ENCODE measurements at places on chromosomes 7 and 10. TPM values are rescaled to one million over a fixed set of nuclear protein-coding genes. Genes with fewer than 3 reads are reported as not detected.

TMEM229A gene
- total RNA-seq, result 1.6 TPM

FRAT1 gene
- total RNA-seq, result 1.6 TPM

GRCh38 chr7:124989911-124990310 is 60.3 kb upstream of the POT1 start:
- no peak for DNase-seq

GRCh38 chr7:1197997-1198625 is 34.6 kb upstream of the UNCX start:
- no peak for DNase-seq

- DNase-seq, result no peak
Observed at GRCh38 chr7:36281945-36282717, 107.5 kb upstream of the ANLN start.

CRPPA gene
- total RNA-seq, result 10.1 TPM

GPR26 gene
- not detected for total RNA-seq

GRCh38 chr7:23930312-23930711 is 220.3 kb downstream of the STK31 start:
- DNase-seq, result no peak

DNA sequence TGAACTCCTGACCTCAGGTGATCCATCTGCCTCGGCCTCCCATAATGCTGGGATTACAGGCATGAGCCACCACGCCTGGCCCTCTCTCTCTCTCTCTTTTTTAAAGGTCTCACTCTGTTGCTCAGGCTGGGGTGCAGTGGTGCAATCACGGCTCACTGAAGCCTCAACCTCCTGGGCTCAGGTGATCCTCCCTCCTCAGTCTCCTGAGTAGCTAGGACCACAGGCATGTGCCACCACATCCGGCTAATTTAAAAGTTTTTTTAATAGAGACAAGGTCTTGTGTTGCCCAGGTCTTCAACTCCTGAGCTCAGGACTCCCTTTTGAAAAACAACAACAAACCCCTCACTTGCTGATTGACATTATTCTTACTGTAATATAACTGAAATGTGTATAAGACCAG is 11.6 kb downstream of the PALD1 start:
- no peak for DNase-seq

AKR1C1 gene
- 51.5 TPM for total RNA-seq

CCL26 gene
- 25.2 TPM for total RNA-seq

- no peak for DNase-seq
Observed at GRCh38 chr7:3887096-3887690, 586.1 kb downstream of the SDK1 start.

TMEM139 gene
- 3.6 TPM for total RNA-seq

POT1 gene
- total RNA-seq, result 14.3 TPM

DNA sequence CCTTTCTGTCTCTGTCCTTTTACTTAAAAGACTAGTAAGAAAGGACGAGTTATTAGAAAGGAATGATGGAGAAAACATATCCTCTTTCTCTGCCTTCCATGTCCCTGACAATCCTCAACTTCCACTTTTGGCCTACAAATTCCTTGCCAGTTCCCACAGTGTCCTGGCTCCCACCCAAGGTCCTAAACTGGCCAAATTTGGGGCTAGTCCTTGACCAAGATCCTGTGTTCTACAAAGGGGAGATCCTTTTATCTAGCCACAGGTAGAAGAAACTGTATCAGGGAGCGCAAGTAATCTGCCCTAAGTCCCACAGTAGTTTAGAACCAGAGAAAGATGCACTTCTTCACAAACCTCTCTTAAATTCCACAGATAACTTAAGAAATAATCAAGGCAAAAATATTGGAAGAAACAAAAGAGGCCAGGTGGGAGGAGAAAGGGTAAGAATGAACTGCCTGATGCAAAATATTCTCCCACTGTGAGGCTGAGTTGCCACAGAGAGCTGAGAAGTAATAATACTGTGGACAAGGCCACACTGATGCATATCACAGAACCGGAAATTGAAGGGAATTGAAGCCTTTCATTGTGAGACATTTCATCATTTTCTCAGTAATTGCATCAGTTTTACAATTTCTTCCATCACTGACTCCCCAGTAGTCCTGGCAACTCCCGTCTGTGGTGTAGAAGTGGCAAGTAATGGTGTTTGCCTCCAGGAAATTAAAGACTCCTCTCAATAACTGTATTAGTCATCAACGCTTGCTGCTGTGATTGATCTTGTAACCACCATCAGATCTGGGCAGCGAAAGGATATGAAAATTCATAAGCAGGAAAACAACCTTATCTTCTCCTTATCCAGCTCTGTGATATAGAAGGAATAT is 47.2 kb downstream of the DNAJC12 start:
- DNase-seq, result no peak

DNA sequence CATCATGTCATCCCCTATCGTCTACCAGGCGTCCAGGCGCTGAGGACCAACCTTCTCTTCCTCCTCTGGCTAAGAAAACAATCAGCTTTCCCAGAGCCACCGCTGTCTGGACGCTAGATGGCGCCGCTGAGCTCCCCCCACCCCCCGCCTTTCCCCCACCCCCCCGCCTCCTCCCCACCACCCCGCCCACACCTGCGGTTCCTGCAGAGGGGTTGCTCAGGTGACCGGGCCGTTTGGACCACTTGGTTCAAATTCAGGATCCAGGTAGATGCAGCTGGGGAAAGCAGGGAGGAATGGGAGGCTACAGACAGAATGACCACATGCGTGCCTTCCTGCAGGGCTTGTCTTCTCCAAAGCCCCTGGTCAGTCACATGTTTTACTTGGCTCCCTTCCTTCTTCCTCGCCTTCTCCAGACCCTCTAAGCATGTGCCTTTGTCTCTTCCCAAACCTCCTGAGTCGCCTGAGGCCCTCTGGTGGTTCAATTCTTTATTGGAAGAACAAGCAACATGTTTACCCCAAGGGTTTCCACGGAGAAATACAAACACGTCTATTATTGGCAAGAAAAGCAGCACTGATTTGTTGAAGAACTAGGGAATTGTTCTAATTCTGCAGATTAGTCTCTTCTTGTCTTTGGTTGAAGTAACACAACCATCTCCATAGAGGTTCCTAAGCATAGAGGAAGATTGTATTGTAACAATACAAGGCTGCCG is 24.7 kb downstream of the AOC1 start:
- peak; percentile 59 for DNase-seq

GRCh38 chr7:4740796-4741195 is 34.6 kb upstream of the AP5Z1 start:
- peak; percentile 47 for DNase-seq

UCN3 gene
- not detected for total RNA-seq

DNA sequence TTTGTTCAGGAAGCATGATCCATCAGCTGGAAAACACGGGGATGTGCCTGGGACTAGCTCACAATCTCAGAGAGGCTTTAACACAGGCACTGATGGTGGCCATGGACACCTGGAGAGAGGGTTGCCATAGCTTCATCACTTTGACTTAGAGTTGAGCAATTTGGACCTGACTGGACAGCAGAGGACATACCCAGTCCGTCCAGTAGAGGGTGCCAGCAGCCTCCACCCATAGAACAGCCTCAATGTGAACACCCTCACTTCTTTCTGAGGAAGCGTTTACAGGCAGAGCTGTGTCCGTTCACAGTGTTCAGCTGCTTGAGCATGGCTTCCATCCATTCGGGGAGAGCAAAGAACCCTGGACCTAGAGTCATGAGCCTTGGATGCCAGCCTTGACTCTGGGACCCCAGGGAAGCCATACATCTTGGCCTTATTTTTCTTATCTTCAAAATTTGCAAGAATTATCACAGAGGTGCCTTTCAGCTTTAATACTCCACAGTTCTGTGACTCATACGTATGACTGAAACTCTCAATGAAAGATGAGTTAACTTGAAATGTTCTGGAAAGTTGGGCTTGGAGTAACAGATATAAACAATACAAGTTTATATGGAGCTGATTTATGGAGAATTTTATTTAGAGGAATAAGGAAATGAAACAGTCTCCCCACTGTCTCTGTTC is 302.9 kb upstream of the PODXL start:
- peak; percentile 59 for DNase-seq

DNA sequence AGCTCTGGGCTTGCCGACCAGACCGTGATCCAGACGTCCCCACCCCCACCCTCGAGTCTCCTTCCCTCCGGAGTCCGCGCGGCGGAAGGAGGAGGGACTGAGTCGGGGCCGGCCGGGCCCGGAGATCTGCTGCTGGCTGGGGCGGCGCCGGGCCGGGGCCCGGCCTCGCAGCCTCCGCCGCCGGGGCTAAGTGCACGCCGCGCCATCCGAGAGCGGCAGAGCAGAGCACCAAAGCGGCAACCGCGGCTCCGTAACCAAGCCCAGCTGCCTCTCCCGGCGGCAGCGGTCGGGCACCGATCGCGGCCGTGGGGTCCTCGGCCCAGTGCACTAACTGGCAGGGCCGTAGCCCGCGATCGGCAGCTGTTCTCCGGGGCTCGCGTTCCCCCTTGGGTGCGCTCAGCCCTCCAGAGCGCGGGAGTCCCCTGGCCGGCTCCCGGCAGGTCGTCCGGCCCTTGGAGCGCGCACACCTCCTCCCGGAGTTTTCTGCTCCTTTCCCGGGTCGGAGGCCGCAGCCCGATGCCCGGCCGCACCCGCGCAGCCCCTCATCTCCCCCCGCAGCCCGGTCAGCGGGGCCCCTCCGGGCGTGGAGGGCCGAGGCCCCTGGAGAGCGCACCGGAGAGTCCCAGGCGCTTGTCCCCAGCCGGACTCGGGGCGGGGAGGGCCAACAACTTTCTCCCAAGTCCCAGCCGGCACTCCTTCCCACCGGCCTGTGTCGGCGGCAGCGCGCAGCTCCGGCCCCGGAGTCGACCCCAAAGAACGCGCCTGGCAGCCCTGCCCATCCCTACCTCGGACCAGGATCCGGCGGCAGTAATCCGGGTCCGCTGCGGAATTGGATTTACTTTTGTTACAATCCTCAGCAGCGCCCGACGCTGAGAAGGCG is 799 bp downstream of the VAX1 start:
- peak; percentile 54 for DNase-seq

DNA sequence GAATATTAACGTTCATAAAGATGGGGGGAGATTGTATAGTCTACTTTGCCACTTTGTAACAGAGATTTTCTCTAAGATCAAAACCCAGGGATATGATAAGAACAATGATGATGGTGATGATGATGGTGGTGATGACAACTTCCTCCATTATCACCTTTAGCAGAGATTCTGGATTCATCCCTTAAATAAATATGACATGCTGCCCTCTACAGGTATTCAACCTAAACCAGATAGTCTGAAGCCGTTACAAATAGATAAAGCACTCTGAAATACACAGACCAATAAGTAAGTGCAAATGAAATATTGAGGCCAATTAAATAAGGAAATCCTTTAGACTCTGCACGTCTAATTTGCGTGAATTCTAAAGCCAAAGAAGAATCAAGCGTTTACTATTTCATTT is 211.5 kb downstream of the CREB5 start:
- DNase-seq, result no peak

ELN gene
- total RNA-seq, result 100.0 TPM

FAM185A gene
- 5.6 TPM for total RNA-seq

GRCh38 chr7:154844499-154844898 is 158.4 kb downstream of the PAXIP1 start:
- no peak for DNase-seq

GRCh38 chr7:121366852-121367431 is 29.2 kb downstream of the FAM3C start:
- no peak for DNase-seq

TTYH3 gene
- total RNA-seq, result 12.4 TPM

DNA sequence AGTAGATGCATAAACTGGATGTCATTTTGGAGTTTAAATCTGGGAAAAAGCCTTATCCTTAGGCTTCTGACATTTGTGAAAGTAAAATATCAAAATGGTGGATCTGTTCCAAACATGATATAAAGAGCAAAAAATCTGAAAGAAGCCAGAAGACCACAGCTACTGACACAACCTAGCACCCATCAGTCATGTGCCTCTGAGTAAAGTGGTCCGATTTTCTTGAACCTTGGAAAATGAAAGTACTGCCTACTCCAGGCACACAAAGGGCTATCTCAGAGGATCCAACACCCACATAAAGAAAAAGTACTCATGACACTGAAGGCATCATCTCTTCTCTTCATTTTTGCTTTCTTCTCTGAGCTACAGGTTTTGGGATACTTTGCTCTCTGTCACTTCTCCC is 150.7 kb downstream of the KMT2E start:
- DNase-seq, result no peak

PIP gene
- not detected for total RNA-seq

- DNase-seq, result peak; percentile 82
Observed at GRCh38 chr10:89283936-89284475, 17.8 kb upstream of the IFIT2 start.

LRRC17 gene
- 5.1 TPM for total RNA-seq

- no peak for DNase-seq
Observed at GRCh38 chr7:36391436-36392198, 2.0 kb downstream of the ANLN start.

GRCh38 chr7:75984130-75985008 is 10.0 kb downstream of the TMEM120A start:
- no peak for DNase-seq

DNA sequence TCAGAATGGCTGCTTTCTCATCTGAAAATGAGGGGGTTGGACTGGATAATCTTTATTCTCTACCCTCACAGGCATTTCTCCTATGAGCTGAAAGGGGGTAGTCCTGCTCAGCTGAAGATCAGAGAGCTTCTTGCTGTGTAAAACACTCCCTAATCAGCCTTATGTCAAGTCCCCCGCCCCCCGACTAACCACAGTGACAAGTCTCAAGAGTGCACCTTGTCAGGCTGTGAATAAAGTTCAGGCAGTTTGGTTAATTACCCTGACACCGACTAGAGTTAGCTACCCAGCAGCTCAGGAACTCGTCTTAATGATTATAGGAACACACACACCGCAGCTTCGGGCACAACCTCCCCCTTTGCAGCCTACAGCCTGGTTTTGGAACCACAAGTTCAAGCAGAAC is 513.7 kb downstream of the RPS24 start:
- no peak for DNase-seq

DNA sequence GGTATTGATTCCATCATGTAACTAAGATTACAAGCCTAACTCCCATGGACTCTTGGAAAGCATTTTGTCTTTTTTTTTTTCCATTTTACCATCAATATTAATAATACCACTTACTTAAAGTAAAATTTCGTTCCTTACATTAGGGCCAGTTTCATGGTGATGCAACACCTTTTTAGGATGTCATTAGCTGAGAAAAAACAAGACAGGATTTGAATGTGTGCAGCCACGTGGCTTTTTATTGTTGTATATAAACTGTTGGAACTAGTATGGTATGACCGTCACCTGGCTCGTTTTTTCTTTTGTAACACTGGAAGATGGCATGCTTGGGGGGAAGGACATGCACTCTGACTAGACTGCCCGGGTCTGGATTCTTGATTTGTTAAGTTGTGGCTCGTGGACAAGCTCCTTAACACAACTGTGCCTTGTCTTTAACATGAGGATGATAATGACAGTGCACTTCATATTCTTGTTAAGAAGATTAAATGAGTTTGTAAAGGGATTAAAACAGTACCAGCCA is 42.1 kb downstream of the ARHGAP21 start:
- no peak for DNase-seq

PHKG1 gene
- total RNA-seq, result 50.4 TPM

- DNase-seq, result no peak
Observed at GRCh38 chr7:99824091-99824490, 3.7 kb upstream of the CYP3A43 start.

GRCh38 chr10:93475871-93476270 is 6.3 kb downstream of the MYOF start:
- DNase-seq, result no peak

- DNase-seq, result peak; percentile 46
Observed at GRCh38 chr10:50992972-50993766, 81.1 kb upstream of the PRKG1 start.

Measured in right cardiac atrium (tissue), 5 donors.